ENCODE measurements at places on chromosomes 2 and 18.

DNA sequence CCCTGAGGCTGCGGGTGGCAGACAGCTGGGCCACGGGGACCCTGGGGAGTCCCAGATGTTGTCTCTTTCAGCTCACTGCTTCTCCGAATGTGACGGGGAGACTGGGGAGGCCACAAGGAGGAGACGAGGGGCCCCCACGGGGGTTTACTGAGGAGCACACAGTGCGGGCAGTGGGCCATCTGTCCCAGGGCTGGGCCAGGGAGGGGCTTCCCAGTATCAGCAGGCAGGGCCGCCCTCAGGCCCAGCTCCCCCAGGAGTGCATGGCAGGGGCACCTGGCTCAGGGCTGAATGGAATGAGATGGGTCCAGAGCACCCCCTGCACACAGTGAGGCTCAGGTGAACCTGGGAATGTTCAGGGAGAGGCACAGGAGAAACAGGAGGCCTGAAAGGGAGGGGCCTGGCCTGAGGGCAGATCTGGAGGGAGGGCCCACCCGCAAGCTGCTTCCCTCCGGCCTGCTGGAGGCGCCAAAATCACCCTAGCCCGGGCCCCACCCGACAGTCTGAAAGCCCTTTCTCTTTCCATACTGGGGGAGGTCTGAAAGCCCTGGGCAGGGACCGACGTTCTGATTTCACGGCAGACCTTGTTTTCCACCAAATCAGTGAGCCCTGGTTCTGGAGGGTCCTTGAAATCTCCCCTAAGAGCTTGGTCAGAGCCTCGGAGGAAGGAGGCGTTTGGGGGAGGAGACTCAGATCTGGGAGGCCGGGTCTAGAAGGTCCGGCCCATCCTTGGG, 35.5 kb upstream of the PTMA start:
- DNase-seq: peak; percentile 85

DNA sequence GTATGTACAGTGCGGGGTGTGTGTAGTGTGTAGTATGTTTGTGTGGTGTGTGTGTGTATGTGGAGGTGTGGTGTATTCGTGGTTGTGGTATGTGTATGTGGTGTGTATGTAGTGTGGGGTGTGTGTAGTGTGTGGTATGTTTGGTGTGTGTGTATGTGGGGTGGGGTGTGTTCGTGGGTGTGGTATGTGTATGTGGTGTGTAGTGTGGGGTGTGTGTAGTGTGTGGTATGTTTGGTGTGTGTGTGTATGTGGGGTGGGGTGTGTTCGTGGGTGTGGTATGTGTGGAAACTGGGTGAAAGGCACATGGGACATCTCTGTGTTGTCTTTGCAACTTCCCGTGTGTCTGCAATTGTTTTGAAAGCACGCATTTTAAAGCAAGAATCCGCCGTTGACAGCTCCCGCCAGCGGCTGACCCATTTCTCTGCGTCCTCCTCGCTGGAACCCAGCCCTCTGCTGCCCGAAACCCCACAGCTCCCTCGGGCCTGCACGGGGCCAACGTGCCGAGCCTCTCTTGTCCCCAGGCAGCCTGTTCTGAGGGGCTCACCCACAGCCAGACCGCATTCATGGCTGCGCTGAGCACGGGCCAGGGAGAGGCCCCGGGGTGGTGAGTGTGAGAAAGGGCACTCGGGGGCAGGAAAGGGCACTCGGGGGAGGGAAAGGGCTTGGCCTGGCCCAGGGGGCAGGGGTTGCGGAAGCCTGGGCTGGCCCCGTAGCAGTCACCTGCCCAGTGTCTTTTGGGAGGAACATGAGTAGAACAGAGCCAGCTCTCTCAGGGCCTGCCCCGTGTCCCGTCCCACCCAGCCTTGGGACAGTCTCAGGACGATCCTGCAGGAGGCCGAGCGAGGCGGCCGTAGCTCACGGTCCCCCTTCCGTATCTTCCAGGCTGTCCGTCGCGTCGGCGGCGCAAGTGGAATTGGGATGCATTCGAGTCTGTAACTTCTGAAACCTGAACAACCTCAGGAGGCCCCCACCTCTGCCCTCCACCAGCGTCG, 61.4 kb downstream of the TWIST2 start:
- DNase-seq: no peak

- peak; percentile 34 for DNase-seq
These were observed 21.1 kb downstream of the CPS1 start for GRCh38 chr2:210577263-210578071.

GRCh38 chr2:128641421-128642080, 322.9 kb upstream of the HS6ST1 start:
- no peak for DNase-seq

DNA sequence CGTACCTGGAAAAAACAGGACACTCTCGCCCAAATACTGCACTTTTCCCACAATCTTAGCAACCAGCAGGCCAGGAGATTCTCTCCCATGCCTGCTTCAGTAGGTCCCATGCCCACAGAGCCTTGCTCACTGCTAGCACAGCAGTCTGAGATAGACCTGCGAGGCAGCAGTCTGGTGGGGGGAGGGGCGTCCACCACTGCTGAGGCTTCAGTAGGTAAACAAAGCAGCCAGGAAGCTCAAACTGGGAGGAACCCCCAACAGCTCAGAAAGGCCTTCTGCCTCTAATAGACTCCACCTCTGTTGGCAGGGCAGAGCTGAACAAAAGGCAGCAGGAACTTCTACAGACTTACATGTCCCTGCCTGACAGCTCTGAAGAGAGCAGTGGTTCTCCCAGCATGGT, 1202.8 kb upstream of the ACVR2A start:
- DNase-seq: no peak

DNA sequence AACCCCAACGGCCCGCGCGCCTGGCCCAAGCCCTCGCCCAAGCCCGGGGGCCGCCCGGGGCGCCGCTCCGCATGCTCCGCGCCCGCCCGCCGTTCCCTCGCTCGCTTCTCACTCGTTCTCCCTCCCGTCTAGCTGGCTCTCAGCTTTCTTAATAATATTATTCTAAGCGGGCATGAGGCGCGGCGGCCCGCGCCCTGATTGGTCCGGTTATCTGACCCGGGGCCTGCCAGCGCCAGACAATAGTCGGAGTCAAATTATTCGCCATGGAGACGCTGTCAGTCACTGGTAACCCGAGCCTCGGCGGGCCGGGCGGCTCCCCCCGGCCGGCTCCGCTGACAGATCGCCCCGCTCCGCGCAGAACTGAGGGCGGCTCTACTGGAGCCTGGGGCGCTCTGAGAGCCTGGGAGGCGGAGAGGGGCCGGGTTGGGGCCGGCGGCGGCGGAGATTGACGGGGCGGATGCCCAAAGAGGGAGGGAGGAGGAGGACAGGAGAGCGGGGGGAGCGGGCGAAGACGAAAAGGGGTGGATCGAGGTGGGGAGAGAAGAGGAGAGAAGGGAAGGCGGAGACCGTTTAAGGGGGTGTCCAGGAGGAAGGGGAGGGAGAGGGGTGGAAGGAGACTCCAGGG, at the start of gene SIX2:
SIX2 (minus strand) TSS at position 150 of the 625 bp plus-strand sequence. CDS start 342 bp downstream, outside the sequence.
- DNase-seq: peak; percentile 97

DNA sequence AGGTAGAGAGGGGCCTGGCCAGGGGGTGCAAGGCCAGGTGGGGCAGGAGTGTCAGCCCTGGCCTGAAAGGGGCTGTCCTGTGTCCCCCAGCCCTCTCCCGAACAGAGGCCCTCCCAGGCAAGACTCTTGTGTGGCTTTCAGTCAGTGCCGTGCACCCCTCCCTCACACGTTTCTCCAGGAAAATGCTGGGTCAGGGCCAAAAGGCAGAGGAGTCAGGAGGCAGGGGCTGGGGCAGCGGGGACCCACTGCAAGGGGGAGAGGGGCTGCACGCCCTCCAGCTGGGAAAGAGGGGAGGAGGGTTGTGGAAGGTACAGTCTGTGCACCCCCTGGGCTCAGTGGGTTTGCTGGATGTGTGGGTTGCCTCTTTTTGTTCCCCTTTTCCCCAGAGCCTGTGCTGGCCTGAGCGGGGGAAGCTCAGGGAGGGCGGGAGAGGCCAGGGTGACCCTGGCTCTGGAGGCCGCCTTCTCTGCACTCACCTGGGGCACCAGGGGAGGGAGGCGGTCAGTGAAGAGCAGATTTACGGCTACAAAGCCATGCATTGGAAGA, 4.1 kb downstream of the KCNF1 start:
- DNase-seq: no peak

DNA sequence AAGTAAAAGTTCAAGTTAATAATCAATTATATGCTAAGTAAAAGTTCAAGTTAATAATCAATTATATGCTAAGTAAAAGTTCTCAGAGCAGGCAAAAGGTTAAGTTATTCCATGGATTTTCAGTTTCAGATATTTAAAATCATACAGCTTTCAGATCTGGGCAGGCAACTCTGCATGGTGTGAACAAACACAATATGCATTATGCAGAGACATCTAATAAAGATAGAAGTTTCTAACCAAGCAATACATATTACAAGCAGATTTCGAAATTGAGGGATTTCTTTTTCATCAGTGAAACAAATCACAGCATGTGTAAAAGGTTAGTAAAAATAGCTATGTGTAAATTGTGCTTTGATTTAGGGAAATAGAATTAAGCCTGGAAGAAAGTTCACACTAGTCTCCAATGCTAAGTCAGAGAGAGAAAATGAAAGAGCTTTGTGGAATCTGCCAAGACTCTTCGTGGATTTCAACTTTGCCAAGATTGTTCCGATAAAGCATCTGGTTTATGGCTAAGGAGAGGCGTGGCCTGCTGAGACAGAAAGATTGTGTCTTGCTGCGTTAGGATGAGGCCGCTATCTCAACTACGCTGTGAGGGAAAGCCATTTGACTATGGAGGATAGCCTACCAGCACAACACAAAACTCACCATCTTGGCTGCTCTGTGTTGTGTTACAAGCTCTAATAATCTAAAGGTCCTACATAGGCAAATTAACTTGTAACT, 60.1 kb upstream of the SLC16A14 start:
- DNase-seq: no peak

DNA sequence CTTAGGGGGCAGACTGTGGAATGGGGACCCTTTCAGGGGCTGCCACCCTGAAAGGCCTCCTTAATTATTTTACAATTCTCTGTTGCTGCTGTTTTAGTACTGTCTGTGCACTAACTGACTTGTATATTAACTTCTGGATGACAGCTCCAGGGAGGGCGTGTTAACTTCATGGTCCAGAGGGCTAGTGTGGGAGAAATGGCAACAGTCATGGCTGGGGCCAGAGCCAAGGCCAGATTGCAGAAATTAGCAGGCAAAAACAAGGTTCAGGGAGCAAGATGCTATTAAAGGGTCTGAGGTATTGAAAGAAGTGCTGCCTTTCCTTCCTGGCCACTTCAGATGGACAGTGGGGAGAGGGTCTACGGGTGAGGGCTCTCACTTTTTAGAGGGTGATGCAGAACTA, 9.1 kb downstream of the WIPF1 start:
- DNase-seq: no peak

DNA sequence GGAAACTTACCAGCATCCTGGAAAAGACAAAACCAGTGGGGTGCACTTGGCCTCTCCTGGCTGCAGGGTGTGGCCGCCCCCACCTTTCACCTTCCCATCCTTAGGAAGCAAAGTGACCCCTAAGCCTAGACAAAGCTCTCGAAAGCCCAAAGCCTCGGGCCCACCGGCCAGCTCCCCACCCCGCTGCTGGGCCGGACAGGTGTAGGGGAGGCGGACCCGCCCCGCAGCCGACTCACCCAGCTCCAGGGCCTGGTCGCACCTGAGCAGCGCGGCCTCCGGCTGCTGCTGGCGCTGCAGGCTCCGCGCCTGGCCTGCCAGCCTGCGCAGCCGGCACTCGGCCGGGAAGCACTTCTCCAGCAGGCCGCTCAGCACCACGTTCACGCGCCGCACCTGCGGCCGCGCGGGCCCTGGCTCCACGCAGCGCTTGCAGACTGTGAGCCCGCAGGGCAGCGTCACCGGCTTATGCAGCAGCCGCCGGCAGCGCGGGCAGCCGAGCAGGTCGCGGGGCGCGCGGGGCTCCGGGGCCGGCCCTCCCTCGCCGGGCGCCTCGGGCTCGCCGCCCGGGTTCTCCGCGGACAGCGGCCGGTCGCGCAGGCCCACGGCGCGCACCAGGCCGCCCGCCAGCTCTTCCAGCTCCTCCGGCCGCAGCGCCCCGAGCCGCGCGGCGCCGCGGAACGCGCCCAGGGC, 979 bp downstream of the LONRF2 start:
- peak; percentile 73 for DNase-seq

DNA sequence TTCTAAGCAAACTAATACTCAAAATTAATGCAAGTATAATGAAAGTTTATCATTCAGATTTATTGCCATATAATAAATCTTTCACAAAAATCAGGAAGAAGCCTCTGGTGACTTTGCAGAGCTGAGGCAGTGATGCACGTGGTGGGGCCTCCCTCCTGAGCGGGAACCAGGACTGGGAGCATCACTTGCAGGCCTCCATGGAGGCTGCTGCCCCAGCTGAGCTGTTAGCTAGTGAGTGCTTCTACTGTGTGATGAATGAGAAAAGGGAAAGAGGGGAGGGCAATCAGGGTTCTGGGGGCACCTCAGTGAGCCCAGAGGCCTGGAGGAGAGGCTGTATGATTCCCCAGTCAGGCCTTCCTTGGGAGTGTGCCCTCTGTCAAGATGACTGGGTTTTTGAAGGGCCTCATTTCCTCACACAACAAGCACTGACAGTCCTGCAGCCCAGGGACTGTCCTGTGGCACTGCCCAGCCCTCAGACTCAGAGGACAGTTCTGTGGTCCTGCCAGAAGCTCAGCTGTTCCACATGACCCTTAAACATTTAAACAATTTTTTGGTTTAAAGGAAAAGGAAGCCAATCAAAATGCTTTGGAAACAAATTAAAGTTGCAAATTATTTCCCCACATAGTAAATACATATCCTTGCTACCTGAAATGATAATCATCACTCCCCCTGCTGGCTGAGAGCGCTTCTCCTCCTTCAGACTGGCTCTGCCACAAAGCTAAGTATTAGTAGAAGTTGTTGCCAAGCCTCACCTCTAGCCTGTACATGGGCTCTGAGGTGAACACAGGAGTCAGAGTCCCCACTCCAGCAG, 90.9 kb upstream of the SMAD7 start:
- DNase-seq: peak; percentile 17

GRCh38 chr18:47997338-47997780, 66.9 kb upstream of the SMAD2 start:
- DNase-seq: no peak

DNA sequence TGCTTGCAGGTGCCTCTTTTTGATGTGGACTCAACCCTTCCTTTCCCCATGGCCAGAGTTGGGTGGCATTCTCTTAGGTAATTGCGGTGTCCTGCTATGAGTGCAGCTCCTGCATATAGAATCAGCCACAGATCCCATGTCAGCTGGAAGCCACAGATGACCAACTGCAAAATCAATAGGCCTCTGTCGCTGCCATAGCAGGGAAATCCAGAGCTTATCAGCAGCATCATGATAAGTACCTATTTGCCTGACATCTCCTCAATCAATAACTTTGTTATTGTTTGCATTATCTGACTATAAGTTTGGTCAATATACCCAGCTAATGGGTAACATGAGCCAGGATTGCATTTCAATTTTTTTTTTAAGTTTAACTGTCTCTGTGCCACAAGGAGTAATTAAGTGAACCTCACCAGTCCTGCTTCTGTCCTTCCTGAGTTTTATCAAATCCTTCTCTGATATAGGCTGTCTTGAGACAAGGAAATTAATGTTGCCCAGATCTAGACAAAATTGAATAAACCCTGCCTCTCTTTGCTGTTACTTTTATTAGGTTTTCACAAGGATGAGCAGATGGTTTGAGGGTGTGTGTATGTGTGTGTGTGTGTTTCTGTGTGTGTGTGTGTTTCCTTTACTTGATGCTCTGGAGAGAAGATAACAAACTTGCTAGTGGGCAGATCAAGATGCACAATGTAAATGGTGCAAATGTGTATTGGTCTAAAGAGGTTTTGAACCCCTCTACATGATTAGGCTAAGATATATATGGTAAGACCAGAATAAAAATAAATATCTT, 59.6 kb upstream of the CREB1 start:
- DNase-seq: no peak
